HFFc6 (cell line): ENCODE measurements at places on chromosomes 3 and 15.

GRCh38 chr3:155608228-155608920 lies 136.5 kb downstream of the PLCH1 start:
- H3K27ac ChIP-seq = no peak overlapping the region
- no peaks in the 10 kb centered on the region for H3K36me3 ChIP-seq
- no peaks in the 10 kb centered on the region; the same call in 1 of the 2 replicates for H3K27me3 ChIP-seq
- DNase-seq = no peak
- no peak overlapping the region for H3K4me3 ChIP-seq

- DNase-seq = no peak
- H3K27me3 ChIP-seq = peaks cover 35% of the 10 kb centered on the region
- H3K36me3 ChIP-seq = no peaks in the 10 kb centered on the region
- H3K4me1 ChIP-seq = peaks cover 6% of the 10 kb centered on the region
Observed at GRCh38 chr3:195807681-195808121, 4.0 kb downstream of the MUC4 start.

DNA sequence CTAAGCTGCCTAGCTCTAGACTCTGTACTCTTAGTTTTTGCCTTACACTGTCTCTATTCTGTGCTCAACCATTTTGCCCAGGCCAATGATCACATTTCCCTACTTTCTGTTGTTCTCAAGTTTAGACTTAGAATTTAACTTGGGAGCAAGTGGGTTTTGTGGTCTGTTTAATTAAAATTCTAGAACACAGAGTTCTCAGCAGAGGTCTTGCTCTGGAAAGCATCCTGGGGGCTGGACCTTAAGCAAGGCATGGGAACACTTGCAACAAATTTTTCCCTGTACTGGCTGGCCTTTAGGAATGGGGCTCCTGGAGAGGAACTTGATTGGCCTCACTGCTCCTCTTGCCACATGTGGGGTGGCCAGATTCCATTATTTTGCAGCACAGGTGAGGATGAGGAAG lies 236.3 kb upstream of the LRTM1 start:
- no peaks in the 10 kb centered on the region; the same call in 1 of the 2 replicates for H3K27me3 ChIP-seq
- no peak overlapping the region for H3K4me3 ChIP-seq
- peaks cover 96% of the 10 kb centered on the region for H3K4me1 ChIP-seq
- no peak overlapping the region for H3K27ac ChIP-seq

- no peaks in the 10 kb centered on the region for H3K4me1 ChIP-seq
- no peak overlapping the region for H3K27ac ChIP-seq
- H3K4me3 ChIP-seq = no peak overlapping the region
- H3K36me3 ChIP-seq = no peaks in the 10 kb centered on the region
- no peaks in the 10 kb centered on the region for H3K27me3 ChIP-seq
Observed at GRCh38 chr3:95899494-95899893, 914.9 kb upstream of the EPHA6 start.
